ENCODE measurements at places on chromosomes 13 and 19. TPM values are rescaled to one million over a fixed set of nuclear protein-coding genes. Genes with fewer than 3 reads are reported as not detected.

DNA sequence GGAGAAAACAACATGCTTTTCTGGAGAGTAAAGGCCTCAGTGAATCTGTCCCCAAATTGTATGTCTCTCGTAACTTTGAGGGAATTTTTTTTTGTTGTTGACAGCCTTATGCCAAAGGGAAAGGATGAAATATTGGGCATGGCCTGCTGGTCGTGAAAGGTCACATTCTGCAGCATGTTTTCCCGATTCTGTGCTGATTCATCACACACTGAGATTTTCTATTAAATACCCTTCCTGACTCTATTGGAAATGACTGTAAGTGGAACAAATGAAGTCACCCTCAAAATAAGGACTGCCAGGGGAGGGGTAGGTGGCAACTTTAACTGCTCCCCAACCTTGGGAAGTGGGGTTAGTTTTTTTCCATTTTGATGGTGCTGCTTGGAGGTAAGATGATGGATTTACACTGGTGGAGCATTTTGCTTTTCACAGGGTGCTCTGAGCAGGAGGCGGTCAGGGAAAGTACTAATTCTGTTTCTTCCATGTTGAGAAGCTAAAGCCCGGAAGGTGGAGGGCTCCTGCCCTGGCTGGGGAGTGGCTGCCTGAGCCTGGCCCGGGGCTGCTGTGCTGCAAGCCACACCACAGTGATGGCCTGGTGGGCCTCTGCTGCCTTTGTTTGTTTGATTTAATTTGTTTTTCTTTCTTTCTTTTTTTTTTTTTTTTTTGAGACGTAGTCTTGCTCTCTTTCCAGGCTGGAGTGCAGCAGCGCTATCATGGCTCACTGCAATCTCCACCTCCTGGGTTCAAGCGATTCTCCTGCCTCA, 116.8 kb upstream of the SPATA13 start:
- no peak for DNase-seq

DNA sequence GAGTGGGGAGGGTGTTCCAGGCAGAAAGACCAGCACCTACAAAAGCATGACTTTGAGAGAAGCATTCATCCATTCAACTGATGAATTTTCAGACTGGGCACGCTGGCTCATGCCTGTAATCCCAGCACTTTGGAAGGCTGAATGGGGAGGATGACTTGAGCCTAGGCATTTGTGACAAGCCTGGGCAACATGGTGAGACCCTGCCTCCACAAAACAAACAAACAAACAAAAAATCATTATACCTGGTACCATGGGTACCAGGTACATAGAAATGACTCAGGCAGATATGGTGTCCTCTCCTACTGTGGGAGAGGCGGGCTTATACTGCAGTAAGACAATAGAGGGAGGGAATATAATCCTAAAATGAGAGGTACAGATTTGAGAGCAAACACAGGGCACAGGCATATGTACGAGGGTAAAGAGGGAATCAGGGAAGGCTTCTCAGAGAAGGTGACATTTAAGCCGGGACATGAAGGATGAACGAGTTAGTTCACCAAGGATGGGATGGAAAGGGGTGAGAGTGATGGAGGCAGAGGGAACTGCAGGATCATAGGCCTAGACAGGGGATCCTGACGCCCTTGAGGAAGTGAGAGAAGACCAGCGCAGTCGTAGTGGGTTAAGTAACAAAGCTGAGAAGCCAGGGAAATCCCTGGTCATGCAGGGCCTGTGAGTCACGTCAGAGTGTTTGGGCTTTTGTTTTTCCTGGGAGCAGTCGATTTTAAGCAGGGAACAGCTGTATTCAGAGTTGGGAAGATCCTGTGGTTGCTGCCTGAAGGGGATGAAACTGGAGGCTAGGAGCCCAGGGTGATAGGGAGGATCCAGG, 2.9 kb downstream of the CYP2S1 start:
- no peak for DNase-seq

DNA sequence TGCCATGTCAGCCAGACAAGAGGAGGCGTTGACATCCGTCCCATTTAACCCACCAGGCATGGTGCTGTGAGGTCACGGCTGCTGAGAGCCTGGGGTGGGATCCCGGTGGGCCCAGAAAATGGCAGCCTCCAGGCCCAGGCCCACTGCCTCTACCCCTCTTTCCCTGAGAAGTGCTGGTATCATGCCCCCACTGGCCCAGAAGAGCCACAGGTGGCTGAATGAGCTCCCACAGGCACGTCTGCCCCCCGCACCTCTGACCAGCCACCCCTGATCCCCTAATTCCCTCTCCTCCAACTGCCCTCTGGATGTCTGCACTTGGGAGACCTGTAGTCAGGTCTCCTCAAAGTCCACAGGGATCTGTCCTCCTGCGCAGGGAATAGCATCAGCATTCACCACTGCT, 37.3 kb upstream of the KCTD15 start:
- no peak for DNase-seq

DNA sequence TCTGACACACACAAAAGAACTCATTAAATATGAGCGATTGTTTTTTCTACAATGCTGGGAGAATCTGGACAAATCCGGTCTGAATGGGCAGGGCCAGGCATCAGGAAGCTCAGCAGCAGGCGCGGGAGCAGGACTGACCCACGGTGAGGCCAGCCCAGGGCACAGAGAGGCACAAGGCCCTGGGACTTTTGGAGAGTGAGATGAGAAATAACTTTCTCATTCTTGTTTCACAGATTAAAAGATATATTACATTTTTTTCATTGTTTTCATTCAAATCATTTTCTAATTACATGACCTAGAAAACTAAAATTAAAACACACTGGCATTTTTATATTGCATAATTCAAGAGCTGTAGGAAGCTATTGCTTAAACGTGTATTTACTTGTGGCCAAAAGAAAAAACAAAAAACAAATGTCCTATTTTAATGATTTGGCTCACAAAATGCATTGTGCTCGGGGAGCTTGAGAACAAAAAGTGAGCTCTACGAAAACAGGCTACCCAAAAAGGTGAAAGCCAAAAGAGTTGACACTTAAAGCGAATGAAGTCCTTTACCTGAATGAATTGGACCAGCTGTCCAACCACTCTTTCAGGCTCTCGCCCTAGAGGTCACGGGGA, 133.1 kb downstream of the TNFRSF19 start:
- DNase-seq: no peak

GRCh38 chr19:17289489-17289888, 7.8 kb downstream of the ANKLE1 start:
- DNase-seq: peak; percentile 79

GRCh38 chr19:29247872-29248271, 34.9 kb upstream of the UQCRFS1 start:
- no peak for DNase-seq

GRCh38 chr19:33063356-33063752, 1.3 kb downstream of the RHPN2 start:
- no peak for DNase-seq

DNA sequence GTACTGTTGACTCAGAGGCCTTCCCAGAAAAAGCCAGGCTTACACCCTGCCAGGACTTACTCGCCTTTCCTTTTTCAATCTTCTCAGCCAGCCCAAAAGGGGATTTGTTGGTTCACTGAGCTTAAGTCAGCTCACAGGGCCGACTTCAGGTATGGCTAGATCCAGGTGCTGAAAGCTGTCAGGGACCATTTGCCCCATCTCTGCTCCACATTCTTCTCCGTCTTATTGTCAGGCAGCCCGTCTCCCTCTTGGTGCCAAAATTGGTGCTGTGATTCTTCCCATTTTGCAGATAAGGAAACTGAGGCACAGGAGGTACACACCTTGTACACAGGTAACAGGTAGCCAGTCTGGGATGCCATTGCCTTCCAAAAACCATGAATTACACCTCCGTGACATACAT, 2.4 kb downstream of the C19orf38 start:
- DNase-seq: no peak

DNA sequence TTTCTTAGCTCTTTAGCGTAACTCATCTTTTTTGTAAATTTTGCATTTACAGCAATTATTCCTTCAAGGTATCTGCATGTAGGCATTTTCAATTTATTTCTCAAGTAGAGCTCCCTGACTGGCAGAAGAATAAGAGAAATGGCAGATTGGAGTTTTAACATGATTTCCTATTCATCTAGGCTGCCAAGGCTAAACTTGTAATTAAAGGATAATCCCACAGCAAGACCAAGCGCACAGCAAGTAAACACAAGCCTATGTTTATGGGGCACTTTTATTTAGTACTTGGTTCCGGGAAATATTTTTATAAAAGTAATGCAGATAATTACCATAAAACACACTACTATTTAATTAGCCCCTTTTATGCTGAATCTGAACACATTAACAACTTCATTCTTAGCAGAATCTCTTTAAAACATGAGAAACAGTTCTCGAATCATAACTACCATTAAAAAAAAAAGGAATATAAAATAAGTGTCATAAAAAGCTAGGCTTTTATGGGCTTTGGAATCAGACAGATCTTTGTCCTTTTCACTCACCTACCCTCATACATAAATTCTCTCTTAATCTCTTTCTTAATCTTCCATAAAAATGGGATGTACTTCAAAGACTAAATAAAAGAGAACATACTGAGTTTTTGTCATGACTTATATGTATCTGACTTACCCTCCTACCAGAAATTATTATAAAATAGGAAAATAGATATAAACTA, 961.6 kb upstream of the MIR17HG start:
- DNase-seq: no peak

- no peak for DNase-seq
Observed at GRCh38 chr13:79183231-79183630, 222.8 kb downstream of the RBM26 start.

DNA sequence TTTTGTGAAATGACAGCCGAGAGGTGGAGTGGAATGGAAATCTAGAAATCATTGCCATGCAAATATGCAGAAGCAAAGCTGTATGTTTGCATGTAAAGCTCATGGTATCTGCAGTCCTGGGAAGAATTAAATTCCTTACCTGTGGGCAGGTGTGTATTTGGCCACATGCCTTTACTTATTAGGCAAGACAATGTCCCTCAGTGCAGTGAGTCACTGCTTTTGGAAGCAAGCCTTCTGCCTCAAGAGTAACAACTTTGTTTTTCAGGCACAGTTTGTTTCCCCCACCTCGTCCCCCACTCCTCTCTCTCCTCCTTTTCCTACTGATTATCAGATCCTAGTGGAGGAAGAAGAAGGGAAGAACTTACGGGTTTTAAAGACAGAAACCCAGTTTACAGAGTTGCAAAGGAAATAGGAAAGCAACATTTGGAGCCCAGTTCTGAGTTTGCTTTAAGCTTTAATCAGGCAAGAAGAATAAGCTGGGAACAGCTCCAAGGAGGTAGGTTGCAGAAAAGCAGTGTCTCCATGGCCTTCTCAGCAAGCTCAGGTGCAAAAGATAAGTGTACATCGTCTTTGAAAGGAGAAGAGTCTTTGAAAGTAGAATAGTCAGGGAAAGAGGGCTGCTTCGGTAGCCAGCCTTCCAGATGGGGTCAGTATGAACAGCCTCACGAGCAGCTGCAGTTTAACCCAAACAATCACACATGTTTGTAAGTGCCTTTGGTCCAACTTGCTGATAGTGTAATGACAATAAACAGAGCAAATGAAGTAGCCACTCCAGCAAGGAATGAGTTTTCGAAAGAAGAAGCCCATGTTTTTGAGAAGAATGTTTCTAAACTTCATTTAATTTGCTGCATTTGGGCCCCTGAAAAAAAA, 190.1 kb downstream of the KLF5 start:
- DNase-seq: no peak

- no peak for DNase-seq
Observed at GRCh38 chr19:33132425-33132824, 511 bp downstream of the WDR88 start.

GRCh38 chr19:8655340-8655709, 24.9 kb downstream of the NFILZ start:
- peak; percentile 51 for DNase-seq

- DNase-seq: no peak
Observed at GRCh38 chr13:39385621-39386231, 217.3 kb downstream of the LHFPL6 start.

- no peak for DNase-seq
Observed at GRCh38 chr13:73278186-73278585, 219.4 kb downstream of the KLF5 start.

- DNase-seq: no peak
Observed at GRCh38 chr13:65917731-65918130, 1312.4 kb downstream of the PCDH9 start.

DNA sequence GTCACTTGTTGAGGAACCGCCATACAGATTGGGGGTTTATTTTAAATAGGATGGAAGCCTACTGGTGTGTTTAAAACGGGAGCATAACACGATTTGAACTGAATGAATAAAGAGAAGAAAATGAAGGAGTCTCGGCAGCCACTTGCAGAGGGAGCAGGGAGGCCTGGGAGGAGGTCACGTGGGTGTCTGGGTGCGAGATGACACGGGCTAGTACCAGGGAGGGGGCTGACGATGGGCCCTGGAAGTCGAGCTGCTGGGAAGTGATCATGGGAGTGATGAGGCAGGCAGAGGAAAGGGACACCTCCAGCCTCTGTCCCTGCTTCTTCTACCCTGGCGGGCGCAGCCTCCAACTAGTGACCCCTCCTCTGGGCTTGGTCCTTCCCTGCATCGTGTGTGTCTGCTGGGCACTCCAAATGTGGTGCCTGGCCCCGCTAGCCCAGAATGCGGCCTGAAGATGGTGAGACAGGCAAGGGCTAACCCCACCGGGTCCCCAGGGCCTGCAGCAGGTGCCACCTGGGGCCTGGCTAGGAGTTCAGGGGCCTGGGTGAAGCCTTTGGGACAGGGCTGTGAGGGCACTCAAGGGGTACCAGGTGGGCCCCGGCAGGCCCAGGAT, 35.5 kb downstream of the CRTC1 start:
- no peak for DNase-seq

- DNase-seq: no peak
Observed at GRCh38 chr19:41407271-41407670, 9.7 kb downstream of the BCKDHA start.

- no peak for DNase-seq
Observed at GRCh38 chr13:57326532-57326931, 159.5 kb downstream of the PRR20E start.

Gene CNMD
- not detected for total RNA-seq

Gene OLFM2
- 14.6 TPM for total RNA-seq

Gene FFAR1
- total RNA-seq: not detected

Gene CACNG7
- not detected for total RNA-seq

Gene IGFL1
- total RNA-seq: not detected

Gene CEACAM7
- not detected for total RNA-seq

Gene ATP4B
- not detected for total RNA-seq

Gene EML2
- 54.4 TPM for total RNA-seq

Gene CCDC169
- total RNA-seq: 0.55 TPM

Gene CYP4F2
- not detected for total RNA-seq

Gene FLT3LG
- total RNA-seq: 12.1 TPM

Gene DLL3
- total RNA-seq: not detected

Gene IL17D
- total RNA-seq: 3.8 TPM

Gene LRRC63
- total RNA-seq: 0.29 TPM

Gene KLK4
- total RNA-seq: not detected

Gene SIGLECL1
- not detected for total RNA-seq

Gene GSX1
- not detected for total RNA-seq

Gene PSG3
- not detected for total RNA-seq

Gene GRK1
- 0.09 TPM for total RNA-seq

Gene KBTBD7
- 7.8 TPM for total RNA-seq

Gene ZNF222
- 4.5 TPM for total RNA-seq

Gene CPAMD8
- total RNA-seq: 50.9 TPM

Gene UPK1A
- total RNA-seq: not detected

Gene CCDC70
- total RNA-seq: not detected
